ENCODE measurements at places on chromosomes 1 and 21.

- DNase-seq = no peak
Observed at GRCh38 chr1:36761113-36761512, 273.2 kb downstream of the GRIK3 start.

DNA sequence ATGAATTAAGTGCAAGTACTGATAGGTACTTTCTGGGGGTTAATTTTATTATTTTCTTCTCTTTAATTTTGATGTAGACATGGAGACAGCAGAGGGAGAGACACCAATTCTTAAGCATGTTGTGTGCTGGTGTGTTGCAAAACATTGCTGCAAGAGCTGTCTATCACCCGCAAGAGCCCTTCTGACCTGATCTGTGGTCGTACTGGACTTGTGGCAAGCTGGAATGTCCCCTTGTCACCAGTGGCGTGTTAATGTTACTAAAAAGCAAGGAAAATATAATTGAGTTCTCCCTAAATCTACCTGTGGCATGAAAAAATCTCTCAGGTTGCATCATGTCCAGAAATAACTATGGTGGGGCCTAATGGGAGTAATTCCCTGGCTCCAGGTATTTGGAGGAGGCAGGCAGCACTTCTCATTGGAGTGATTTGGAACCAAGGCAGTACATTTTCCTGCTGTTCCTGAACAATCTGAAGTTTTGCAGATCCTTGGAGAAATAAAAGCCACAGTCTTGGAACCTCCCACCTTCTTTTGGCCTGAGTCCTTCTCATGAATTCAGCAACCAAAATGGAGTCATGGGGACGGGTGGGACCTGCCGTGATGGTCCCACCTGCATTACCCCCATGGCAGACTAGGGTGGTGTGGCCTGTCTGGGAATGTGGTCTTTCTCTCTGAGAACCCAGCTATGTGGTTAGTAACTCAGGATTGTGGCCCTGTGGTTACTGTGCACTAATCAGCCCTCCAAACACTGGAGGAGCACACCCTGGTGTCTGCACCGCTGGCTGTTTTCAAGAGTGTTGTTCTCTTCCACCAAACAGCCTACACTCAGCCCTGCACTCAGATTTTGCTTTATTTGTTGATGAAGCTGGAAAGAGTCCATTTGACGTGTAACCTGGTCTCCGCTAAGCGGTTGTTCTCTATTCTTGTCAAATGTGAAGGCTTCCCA is 57.4 kb downstream of the GALNT2 start:
- DNase-seq = no peak

DNA sequence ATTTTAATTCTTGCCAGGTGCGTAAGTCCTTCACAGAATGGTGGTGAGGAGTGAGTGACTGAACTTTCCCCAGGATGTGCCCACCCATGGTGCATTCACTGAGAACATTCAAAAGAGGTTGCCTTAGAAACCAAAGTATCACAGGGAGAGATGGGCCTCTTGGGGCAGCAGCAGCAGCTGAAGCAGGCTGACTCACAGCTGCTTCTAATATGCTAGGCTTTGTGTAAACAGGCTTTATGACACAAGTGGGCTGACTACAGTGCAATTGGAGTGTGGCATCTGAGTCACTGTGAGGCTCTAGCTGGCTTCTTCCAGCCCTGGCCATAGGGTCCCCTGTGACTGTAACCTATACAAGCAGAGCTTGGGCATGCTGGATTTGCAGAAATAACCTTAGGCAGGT is 12.6 kb downstream of the PIGP start:
- DNase-seq = peak; percentile 61

- no peak for DNase-seq
Observed at GRCh38 chr21:46661211-46661625, 25.7 kb downstream of the PRMT2 start.

- no peak for DNase-seq
Observed at GRCh38 chr1:6501279-6501813, 9.9 kb upstream of the PLEKHG5 start.

DNA sequence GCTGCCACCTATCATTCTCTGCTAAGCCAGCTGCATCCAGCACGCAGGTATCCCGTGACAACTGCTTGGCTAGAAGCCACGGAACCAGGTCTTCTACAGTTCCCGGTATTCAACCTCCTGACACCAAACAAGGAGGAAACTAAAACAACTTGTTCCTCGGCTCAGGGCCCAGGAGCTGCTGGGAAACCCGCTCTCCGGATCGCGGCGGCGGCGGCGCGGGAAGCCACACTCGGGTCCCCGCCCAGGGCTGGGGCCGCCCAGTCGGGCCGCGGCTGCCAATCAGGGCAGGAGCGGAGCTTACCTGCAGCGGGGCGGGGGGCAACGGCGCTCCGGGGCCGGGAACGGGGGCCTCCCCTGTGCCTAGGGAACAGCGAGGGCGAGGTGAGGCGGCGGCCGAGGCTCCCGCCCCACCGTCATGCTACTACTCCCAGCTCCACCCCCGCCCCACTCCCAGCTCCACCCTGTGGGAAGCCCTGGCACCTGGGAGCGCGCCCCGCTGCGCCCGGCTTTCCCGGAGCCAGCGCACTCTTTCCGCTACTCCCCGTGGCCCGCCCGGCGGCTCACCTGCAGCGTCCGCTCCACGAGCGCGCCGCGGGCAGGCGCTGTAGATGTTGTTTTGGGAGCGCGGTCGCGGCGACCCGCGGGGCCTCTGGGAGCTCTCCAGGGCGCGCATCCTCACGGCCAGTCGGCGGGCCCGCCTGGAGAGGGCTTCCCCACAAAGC is 12.1 kb downstream of the IL24 start:
- peak; percentile 68 for DNase-seq
